ENCODE measurements at places on chromosomes 4 and X.

GRCh38 chrX:136528645-136529315 lies 3.2 kb upstream of the VGLL1 start:
- no peak for DNase-seq

- DNase-seq, result no peak
Observed at GRCh38 chr4:78569306-78569821, 17.8 kb downstream of the ANXA3 start.

DNA sequence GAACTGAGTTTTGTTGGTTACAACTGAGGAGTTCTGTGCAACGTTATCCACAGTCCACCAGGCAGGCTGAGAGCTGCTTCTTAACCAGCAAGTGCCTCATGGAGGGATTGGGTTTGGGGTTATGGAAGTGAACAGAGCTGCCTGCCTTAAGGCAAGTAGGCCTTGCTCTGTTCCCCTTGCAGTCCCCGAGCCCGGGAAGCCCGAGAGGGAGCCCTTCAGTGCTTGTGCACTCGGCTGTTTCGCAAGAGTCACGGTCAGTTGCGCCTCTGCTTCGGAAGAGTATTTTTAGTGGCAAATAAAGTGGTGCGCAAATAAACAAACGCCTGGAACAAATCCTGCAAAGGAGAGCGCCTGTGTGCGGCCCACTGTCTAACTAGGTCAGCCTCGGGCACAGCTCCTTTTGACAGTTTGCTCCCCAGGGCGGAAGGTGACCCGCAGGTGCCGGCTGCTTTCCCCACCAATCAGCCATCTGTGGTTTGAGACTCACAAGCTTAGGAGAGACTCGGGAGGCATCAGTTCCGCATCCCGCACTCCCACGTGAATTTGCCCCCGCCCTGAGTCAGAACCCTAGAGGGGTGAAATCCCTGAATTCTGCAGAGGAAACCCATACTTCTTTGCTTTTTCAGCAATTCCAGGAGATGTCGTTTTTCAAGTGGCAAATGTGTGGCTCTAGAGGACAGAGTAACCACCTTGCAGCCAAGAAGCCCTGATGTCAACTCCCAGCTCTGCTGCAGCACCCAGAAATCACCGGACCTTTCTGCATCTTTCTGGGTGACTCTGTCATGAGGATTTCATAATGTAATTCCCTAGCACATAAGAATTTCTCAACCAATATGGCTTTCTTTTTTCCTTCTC lies 56.8 kb downstream of the LGI2 start:
- DNase-seq, result peak; percentile 46

DNA sequence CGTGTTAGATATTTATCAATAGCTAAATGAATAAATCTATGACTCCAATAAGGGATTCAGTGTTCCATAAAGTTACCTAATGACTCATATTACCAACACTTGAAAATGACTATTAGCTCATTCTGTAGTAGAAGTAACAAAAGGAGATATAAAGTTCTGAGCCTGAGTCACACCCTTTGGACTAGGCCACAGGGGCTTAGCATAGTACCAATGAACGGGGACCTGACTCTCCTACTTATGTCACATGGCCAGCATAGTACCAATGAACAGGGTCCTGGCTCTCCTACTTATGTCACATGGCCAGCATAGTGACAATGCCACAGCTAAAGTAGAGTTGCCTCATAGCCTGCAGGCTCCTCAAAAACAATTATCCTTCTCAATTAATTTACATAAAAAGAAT lies 43.7 kb downstream of the MAGEB16 start:
- no peak for DNase-seq

GRCh38 chr4:98506462-98507132 lies 151.8 kb downstream of the TSPAN5 start:
- peak; percentile 82 for DNase-seq

Data from NCI-H526 (cell line).